ENCODE measurements at places on chromosomes 12 and 14.

DNA sequence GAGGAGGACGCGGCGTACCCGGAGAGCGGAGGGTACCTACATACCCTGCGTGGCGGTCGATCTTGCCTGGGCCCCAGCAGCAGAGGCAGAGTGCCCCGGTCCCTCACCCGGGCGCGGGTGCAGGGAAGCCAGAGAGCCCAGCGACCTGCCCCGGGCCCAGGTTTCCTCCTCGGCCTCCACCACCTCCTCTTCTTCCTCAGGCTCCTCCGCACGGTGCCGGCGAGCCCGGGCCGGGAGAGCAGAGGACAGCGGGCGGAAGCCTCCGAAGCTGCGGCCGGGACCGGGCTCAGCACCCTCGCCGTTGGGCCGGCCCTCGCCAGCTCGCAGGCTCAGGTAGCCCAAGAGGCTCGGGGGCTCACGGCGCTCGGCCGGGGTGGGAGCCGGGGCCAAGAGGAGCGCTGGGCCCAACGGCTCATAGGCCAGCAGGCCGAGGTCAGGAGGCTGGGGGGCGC, 6.6 kb downstream of the ZNF219 start:
- DNase-seq = no peak

- no peak for DNase-seq
Measured at GRCh38 chr12:70964867-70965510, 44.5 kb upstream of the PTPRR start.

GRCh38 chr14:63795532-63795931, 57.3 kb upstream of the SYNE2 start:
- no peak for DNase-seq

DNA sequence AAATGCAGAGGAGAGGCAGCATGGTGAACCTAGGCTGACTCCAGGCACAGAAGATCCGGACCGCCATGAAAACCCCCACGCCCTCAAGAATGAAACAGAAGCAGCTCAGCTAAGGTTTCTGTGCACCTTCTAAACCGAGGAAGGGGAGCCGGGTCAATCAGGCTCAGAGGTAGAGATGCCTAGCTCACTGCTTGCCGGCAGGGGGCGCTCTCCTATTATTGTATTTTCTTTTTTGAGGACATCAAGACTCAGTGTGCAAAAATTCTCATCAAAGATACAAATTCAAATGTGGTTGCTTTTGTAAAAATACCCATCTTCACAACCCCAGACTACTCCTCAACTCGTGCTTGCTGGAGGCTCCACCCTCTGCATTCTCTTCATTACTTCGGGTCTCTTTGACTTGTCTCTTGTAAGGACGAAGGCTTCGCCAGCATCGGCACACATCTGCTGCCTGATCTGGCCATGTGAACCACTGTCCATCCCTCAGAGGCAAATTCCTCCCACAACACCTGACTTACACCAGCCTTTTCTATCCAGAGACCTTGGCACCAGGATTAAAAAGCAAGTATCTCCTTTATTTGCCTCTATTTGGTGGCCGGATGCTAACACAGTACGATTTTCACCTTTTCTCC, 33.4 kb upstream of the RNASE3 start:
- DNase-seq = peak; percentile 54

GRCh38 chr14:21768116-21768874, 94.7 kb upstream of the OR4E1 start:
- peak; percentile 6 for DNase-seq

DNA sequence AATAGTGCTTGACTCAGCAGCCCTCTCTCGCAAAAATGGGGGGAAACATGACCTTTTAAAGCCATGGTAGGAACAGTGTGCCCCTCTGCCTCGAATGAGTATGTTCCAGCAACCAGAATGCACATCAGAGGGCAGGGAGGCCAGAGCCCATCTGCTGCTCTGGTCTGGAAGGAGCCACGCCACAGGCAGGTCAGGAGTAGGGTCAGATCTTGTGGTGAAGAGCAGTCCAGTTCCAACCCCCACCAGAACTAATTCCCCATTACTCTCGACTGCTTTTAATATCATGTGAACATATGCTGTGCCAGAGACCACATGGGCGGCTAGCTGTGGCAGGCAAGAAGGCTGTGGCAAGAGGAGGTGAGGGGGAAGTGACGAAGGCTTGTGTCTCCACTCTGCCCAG, 34.6 kb upstream of the TMX1 start:
- DNase-seq = no peak

GRCh38 chr14:95614349-95614748, 71.9 kb upstream of the TCL1B start:
- DNase-seq = no peak

- DNase-seq = no peak
Measured at GRCh38 chr14:42911642-42912041, 1305.0 kb downstream of the LRFN5 start.
